Neural crest cell (in vitro differentiated cells): ENCODE measurements at places on chromosomes 5 and 9. TPM values are rescaled to one million over a fixed set of nuclear protein-coding genes. Genes with fewer than 3 reads are reported as not detected.

Gene INSL4
- total RNA-seq: not detected in 2 replicates

Gene CEP120
- 24.2 and 26.0 TPM in 2 replicates for total RNA-seq

- H3K27me3 ChIP-seq: no peaks in the 10 kb centered on the region
- H3K4me1 ChIP-seq: no peaks in the 10 kb centered on the region
- DNase-seq: no peak
- H3K36me3 ChIP-seq: no peaks in the 10 kb centered on the region
- H3K27ac ChIP-seq: no peak overlapping the region
Measured at GRCh38 chr5:158212917-158213316, 354.0 kb upstream of the CLINT1 start.

Gene SPRY4
- total RNA-seq: 42.1 and 44.2 TPM in 2 replicates

DNA sequence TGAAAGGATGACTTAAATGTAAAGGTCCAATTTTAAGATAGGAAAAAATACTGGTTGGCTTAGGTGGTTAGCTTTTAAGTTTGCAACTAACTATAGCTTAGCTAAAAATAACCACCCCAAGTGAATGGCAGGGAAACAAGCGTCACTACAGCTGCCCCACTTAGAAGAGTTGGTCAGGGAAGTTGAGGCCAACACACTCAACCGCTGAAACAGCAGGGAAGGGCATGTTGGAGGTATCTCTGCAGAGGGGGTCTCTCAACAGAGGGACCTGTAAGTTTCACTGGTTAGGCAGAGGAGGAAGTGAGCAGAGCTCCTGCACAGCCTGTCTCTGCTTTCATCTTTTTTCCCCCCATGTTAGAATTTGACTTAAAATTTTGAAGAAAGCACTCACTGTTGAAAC, 75.3 kb downstream of the LHFPL2 start:
- no peak for DNase-seq
- H3K27me3 ChIP-seq: no peaks in the 10 kb centered on the region
- peaks cover 9% of the 10 kb centered on the region for H3K36me3 ChIP-seq
- no peak overlapping the region for H3K27ac ChIP-seq
- peaks cover 70% of the 10 kb centered on the region for H3K4me1 ChIP-seq
- H3K4me3 ChIP-seq: no peak overlapping the region

DNA sequence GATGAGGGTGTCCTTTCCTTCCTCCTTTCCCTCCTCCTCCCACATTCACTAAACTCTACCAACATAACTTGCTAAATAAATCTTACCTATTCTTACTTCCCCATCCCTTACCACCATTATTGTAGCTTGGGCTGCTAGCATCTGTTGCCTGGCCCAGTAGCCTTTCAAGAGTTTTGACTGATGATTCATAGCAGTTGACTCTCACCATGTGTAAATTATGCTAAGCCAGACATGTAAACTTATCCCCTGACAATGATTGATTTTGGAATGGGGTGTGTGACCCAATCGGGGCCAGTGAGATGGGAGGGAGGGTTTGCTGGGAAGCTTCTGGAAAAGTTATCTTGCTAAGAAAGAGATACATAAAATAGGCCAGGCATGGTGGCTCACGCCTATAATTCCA, 161.8 kb upstream of the SPRY4 start:
- peaks cover 5% of the 10 kb centered on the region for H3K36me3 ChIP-seq
- no peak for DNase-seq
- peaks cover 53% of the 10 kb centered on the region for H3K4me1 ChIP-seq
- H3K27me3 ChIP-seq: no peaks in the 10 kb centered on the region
- no peak overlapping the region for H3K4me3 ChIP-seq

DNA sequence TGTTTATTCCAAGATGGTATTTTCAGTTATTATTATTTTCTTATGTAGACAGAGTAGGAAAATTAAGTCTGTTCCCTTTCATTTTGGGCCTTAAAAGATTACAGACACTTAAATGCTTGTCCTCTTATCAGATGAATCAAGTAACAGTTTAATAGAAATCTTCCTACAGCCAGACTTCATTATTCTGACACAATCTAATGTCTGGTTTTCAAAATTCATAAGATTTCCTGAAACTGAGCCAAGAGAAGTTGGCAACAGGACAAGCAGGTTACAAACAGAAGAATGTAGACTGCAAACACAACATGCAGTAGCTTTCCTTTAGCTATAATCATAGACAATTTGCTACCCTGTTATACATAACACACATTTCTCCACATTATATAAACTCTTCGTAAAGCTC, 130.5 kb downstream of the FBXL17 start:
- no peak overlapping the region for H3K4me3 ChIP-seq
- H3K36me3 ChIP-seq: no peaks in the 10 kb centered on the region
- no peaks in the 10 kb centered on the region for H3K27me3 ChIP-seq

Gene TMC1
- 0.33 and 0.36 TPM in 2 replicates for total RNA-seq

Gene KCTD16
- total RNA-seq: 0.37 and 0.52 TPM in 2 replicates

DNA sequence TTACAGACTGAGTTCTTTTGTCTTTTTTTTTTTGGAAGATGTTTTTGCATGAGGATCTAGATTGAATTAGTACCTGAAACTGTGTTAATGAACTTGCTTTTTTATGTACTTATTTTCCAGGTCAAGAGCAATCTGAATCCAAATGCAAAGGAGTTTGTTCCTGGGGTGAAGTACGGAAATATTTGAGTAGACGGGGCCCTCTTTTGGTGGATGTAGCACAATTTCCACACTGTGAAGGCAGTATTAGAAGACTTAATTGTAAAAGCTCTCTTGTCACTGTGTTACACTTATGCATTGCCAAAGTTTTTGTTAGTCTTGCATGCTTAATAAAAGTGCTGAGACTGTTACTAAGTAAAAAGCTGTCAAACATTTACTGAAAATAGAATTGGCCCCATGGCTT, 14.5 kb downstream of the SLC23A1 start:
- H3K36me3 ChIP-seq: peaks cover 5% of the 10 kb centered on the region
- no peak overlapping the region for H3K27ac ChIP-seq
- no peaks in the 10 kb centered on the region for H3K27me3 ChIP-seq
- no peak overlapping the region for H3K4me3 ChIP-seq

Gene PCDHGC4
- 14.8 and 15.9 TPM in 2 replicates for total RNA-seq

DNA sequence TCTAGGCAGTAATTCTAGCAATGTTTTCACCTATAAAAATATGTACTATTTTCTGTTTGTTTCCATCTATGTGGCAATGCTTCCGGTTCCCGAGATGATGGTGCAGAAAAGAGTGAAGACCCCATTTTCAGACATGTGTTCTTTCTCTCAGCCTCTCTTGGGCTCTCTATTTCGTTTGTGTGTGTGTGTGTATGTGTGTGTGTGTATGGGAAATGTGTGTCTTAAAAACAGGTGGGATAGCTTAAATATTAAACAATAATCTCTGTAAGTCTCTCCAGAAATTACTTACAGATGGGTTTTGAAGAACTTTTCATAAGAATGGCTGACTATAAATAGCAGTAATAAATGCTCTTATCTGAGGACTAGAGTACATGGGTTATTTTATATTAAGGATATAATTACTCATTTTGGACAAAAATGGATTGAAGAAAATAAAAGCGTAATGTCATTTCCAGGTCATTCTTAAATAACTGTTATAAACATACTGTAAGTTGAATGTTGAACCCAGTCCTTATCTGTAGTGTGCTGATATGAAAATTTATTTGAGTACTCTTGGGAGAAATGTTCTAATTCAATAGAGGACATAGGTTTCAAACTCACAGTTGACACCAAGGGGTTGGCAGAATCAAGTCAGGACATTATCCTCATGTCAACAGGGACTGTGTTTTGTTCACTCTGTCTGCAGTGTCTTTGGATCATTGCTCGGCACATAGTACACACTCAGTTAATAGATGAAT, 31.1 kb downstream of the PCSK5 start:
- no peaks in the 10 kb centered on the region for H3K4me1 ChIP-seq
- DNase-seq: no peak
- no peak overlapping the region for H3K4me3 ChIP-seq

Gene BTNL8
- not detected in 2 replicates for total RNA-seq

GRCh38 chr5:10046676-10047075, 203.0 kb downstream of the ATPSCKMT start:
- H3K36me3 ChIP-seq: no peaks in the 10 kb centered on the region
- no peaks in the 10 kb centered on the region for H3K27me3 ChIP-seq
- no peaks in the 10 kb centered on the region for H3K4me1 ChIP-seq
- no peak for DNase-seq
- H3K27ac ChIP-seq: no peak overlapping the region

DNA sequence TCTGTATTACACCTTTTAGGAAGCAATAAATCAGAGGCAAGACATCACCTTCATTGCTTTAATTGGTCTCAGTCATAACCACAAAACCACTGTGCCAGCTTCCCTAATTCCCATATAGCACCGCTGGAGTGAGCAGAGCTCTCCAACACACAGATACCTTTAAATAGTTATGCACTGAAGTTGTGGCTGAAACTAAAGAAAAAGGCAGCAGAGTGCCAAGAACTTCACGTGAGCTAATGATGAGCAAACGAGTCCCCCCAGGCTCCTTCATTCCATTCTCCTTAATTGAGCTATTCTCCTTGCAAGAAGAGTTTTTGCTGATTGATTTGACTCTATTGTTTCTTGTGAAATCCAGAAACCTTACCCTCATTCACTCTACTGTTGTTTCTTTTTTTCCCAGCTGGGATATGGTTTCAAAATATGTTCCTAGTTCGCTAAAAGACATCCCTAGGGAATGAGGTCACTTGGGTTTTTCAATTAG, 501.5 kb downstream of the SPATA31D1 start:
- no peak overlapping the region for H3K4me3 ChIP-seq
- no peak for DNase-seq
- H3K27ac ChIP-seq: no peak overlapping the region
- no peaks in the 10 kb centered on the region for H3K27me3 ChIP-seq

DNA sequence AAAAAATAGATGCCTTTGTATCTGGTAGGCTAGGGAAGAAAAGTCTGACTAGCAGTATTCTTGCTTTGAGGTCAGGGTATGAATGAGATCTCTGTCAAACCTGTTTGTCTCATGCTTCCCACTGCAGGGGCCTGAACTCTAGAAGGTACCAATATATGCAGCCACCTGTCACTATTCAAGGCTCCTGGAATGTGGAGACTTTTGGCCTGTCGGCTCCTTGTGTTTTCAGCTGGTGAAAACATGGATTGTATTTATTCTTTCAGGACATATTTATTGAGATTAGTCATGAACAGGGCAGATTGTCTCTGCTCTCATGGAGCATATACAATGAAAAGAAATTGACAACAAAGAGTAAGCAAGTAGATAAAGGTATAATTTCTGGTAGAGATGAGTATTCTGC, 255.8 kb downstream of the ARHGAP26 start:
- no peak overlapping the region for H3K27ac ChIP-seq
- no peaks in the 10 kb centered on the region for H3K27me3 ChIP-seq
- no peak for DNase-seq
- H3K36me3 ChIP-seq: no peaks in the 10 kb centered on the region

Gene C9orf153
- total RNA-seq: 0.19 and 0.34 TPM in 2 replicates

- no peaks in the 10 kb centered on the region for H3K4me1 ChIP-seq
- no peak overlapping the region for H3K4me3 ChIP-seq
- no peaks in the 10 kb centered on the region for H3K36me3 ChIP-seq
- H3K27me3 ChIP-seq: no peaks in the 10 kb centered on the region
- no peak overlapping the region for H3K27ac ChIP-seq
Measured at GRCh38 chr5:134079748-134080581, 34.5 kb upstream of the TCF7 start.

Gene FGF1
- not detected in 2 replicates for total RNA-seq

Gene ASB6
- total RNA-seq: 20.9 and 21.9 TPM in 2 replicates

DNA sequence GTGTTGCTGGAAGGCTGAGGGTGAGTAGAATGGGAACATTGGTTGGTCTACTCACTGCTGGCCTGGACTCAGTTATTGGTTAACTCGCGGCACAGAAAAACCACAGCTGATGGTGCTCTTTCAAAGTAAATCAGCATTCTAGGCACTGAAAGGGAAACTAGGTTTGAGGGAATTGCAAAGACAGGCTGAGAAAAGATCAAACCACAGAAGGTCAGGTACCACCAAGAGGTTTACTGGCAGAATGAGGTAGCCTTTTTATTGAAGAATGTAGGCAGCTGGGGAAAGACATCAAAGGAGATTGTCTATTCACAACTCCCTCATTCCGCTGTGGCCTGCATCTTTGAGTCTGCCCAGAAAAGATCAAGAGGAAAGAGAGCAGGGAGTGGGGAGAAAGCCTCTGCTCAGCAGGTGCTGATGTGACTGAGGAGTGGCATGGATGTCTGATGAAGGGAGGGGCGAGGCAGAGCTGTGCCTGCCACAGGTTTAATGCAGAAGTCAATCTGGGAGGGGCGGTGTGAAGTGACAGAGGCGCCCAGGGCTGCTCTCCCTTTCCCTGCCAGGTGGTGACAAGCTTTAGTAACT, 255.5 kb downstream of the MAN2A1 start:
- H3K4me1 ChIP-seq: peaks cover 25% of the 10 kb centered on the region
- no peak for DNase-seq
- H3K4me3 ChIP-seq: no peak overlapping the region
- no peaks in the 10 kb centered on the region for H3K27me3 ChIP-seq

DNA sequence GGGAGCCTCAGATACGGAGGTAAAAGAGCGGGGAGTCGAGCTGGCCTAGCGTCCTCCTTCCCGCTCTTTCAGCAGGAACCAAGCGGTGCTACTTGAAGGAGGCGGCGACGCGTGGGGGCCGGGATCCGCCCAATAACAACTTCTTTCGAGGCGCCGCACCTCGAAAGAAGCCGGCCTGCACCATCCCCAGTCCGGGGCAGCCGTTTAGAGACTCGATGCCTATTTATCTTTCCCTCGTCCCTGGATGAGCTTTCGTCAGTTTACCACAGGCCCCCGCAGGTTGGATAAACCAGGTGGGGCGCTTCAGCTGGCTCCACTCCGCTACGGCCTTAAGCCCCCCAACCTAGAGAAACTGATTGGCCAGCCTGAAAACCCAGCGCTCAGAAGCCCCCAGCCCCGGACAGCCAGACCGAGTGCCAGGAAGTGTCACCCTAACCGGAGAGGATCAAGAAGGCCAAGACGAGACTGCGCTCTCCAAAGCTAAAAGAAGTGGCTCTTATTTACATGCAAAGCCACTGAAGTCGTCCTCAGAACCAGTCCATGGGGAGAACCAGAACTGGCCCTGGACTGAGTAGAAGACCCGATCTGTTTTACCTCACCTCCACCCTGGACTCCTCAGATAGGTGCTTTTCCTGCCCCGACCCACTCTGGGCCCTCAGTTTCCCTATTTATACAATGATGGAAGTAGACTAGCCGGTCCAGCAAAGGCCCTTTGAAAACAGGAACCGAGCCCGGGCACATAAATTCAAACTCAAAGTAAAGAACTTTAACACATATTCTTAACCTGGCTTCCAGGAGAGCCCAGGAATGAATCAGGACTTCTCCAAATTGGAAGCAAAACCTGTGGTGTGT, 1.4 kb downstream of the HAND1 start:
- no peak overlapping the region for H3K4me3 ChIP-seq
- peaks cover 100% of the 10 kb centered on the region for H3K27me3 ChIP-seq
- DNase-seq: no peak

GRCh38 chr5:81177061-81177460, 56.1 kb upstream of the CKMT2 start:
- peaks cover 16% of the 10 kb centered on the region for H3K4me1 ChIP-seq
- DNase-seq: no peak
- H3K4me3 ChIP-seq: no peak overlapping the region
- H3K27me3 ChIP-seq: no peaks in the 10 kb centered on the region
- H3K36me3 ChIP-seq: no peaks in the 10 kb centered on the region
- H3K27ac ChIP-seq: no peak overlapping the region

GRCh38 chr9:82080265-82080664, 91.7 kb downstream of the SPATA31D1 start:
- H3K4me3 ChIP-seq: no peak overlapping the region
- H3K36me3 ChIP-seq: peaks cover 2% of the 10 kb centered on the region
- no peaks in the 10 kb centered on the region for H3K4me1 ChIP-seq

GRCh38 chr9:104778802-104779201, 14.9 kb downstream of the NIPSNAP3B start:
- DNase-seq: no peak
- H3K36me3 ChIP-seq: no peaks in the 10 kb centered on the region
- H3K27ac ChIP-seq: no peak overlapping the region
- no peaks in the 10 kb centered on the region for H3K27me3 ChIP-seq
- no peak overlapping the region for H3K4me3 ChIP-seq

- H3K36me3 ChIP-seq: no peaks in the 10 kb centered on the region
- no peak for DNase-seq
- H3K4me3 ChIP-seq: no peak overlapping the region
Measured at GRCh38 chr5:141916522-141916921, 7.1 kb upstream of the DELE1 start.
